ENCODE measurements at places on chromosomes 2 and 18.
A peak's percentile ranks its signal among the peaks of the same experiment; 100 is the strongest.

GRCh38 chr2:16652296-16653082 is 13.1 kb downstream of the CYRIA start:
- no peak for DNase-seq

DNA sequence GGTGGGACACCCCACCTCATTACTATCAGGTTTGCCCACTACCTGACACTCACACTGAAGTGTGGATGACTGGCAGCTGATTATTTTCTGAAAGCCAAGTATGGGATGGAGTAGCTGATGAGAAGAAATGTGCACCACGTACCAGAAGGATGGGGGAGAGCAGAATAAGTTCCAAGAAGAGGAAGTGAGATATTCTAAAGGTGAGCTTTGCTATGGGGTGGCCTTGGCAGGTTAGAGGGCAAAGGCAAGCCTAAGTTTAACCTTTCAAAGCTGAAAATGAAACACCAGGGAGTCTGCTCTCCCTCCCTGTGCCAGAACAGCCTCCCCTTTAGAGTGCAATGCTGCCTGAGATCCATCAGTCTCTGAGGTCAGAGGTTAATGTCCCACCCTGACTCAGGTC is 196.1 kb upstream of the OSR1 start:
- DNase-seq: no peak

GRCh38 chr18:11052800-11053199 is 96.6 kb downstream of the PIEZO2 start:
- no peak for DNase-seq

DNA sequence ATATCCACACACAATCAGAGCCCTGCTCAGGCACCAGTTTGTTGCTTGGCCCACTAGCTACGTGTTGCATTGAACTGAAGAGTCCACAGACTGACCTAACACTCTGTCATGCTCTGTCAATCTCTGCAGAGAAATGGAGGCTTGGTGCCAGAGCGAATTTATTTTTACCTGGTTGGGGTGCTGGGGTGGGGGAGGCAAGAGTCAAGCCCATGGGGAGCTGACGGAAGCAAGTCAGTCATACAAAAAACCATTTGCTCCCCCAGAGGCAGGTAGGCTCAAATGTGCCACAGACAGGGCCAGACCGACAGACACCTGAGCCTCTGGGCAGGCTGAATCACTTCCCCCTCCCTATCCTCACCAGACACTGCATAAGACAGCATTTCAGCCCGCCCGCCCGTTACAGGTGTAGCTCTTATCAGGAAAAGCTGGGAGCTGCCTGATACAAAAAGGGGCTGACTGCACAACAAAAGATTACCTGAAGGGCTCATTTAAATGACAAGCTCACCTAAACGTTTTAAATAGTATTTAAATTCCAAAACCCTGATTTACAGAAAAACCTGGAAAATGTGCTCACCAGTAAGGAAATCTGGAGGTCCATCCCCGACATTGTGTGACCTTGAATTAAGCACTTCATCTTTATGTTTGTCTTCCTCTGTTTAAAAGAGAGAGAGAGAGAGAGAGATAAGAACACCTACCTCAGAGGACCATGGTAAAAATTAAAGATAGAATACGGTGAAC is 2.1 kb upstream of the PCBP1 start:
- peak; percentile 21 for DNase-seq
